ENCODE measurements at places on chromosomes 13 and 19.

DNA sequence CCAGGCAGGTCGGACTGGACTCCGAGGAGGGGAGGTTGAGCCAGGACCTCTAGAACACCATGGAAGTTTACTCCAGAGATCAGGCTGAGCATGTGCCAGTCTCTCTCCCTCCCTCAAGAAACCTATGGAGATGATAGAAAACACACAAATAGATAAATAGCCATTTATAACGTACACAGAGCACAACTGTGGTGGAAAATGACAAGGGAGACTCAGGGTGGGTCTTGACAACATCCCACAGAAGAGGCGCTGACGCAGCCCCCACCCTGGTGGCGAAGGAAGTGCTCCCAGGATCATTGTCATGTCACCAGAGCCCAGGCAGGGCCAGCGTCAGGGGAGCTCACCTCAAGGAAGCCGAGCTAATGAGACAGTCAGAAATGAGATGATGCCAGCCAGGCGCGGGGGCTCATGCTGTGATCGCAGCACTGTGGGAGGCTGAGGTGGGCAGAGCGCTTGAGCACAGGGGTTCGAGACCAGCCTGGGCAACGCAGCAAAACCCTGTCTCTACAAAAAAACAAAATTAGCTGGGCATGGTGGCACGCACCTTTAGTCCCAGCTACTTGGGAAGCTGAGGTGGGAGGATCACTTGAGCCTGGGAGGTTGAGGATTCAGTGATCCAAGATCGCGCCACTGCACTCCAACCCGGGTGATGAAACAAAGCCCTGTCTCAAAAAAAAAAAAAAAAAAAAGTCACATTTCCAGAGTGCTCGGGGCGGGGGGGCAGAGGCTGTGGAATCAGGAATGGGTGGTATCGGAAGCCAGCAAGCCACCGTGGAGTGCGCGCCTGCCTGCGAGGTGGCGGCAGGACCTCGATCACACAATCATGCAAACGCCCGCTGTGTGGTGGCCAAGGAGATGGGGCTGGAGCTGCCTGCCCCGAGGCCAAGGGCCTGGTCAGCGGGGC lies 178.4 kb downstream of the KDM4B start:
- DNase-seq = no peak

GRCh38 chr13:114020750-114021463 lies 47.0 kb upstream of the C13orf46 start:
- DNase-seq = no peak

- no peak for DNase-seq
These were observed 3.5 kb upstream of the FOSB start for GRCh38 chr19:45464274-45464673.

DNA sequence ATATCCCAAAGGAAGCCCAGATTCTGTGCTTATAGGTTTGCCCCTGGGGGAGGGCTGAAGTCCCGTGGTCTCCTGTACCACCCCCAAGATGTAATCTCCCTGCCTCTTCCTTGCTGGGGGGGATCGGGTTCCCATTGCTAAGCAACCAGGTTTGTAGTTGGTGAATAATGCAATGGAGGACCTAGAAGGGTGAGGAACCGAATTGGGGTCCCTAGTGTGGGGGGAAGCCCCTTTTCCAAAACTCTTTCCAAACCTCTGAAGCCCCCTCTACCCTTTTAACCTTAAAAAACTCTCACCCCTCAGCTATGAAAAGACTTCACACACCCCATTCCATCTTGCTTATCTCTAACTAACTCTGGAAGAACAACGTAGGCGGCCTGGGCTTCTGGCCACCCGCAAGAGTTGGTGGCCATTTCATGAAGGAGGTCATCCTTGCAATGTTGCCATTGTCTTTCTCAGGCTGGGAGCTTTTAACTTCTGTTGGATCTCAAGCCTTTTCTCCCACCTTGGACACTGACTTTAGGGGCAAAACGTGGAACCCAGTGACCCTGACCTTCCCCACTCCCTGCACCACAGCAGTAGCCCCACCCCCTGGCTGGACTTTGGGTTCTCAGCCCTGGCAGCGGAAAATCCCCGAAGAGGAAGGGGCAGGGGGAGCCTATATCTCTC lies 661 bp downstream of the PALM3 start:
- DNase-seq = no peak

GRCh38 chr19:13020002-13020414 lies 24.7 kb downstream of the NFIX start:
- DNase-seq = no peak

DNA sequence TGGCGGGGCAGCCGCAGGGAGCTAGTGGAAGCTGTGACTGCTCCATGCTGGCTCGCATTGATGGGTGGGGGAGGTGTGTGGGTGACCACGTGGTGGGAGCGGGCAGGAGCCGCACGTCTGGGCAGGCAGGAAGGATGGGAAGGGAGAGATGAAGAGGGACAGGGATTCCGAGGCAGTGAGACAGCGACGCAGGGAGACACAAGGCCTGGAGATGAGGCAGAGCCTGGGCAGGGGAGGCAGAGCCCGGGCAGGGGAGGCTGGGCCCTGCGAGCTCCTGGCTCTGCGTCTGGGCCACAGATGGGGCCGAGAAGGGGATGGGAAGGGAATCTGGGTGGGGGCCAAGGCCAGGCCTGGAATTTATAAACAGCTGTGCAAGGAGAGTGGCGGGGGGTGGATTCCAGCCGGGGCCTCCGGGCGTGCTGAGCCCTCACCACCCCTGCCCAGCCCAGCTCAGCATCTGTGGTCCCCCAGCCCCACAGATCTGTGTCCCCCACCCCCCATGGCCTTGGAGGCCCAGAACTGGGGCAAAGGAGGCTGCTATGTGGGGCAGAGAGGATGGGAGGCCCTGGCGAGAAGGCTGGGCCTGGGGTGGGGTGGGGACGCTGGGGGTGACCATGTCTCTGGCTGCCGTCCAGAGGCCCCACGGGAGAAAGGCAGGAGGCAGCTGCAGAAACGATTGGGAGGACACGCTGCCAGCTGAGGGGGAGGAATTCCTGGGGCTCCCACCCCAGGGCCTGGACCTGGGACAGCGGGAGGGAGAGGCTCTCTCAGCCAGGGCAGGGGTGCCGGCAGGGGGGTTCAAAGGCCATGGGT lies 6.0 kb downstream of the EHD2 start:
- no peak for DNase-seq

- DNase-seq = no peak
These were observed 823 bp upstream of the ZNF567 start for GRCh38 chr19:36686365-36687213.

DNA sequence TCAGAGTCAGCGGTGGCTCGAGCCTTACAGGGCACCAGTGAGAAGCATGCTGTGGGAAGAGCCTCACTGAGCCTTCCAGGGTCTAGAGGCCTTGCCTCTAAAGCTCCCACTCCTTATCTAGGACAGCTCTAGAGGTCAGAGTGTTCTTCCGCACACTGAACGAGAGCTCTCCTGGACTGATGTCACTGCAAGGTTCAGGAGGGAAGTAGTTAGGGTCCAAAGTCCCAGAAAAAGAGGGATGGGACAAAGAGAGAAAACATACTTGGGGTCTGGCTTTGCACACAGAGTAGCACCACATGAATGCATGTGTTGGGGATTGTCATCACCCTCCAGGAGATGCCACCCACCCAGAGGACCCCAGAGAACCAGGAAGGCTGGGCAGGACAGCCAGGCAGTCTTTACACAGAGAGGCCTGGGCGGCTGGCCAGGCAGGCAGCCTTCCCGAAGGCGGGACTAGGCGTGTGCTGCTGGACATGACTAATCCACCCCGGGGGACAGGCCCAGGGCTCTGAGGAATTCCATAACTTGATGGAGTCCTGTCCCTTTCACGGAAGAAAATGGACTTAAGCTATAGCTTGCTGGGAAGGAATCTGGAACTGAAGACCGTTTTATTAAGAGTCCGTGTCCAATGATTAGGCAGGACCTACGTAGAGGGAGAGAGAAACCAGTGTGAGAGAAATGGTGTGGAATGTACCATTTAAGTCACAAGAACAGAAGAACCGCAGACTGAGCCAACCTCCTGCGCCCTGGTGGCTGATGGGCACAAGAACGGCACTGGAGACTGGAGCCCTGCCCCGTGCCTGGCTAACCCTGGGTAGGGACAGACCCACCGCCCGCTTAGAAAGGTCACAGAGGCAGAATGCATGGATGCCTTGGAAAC lies 16.6 kb upstream of the EPHX3 start:
- DNase-seq = no peak

- DNase-seq = peak; percentile 41
These were observed 13.1 kb downstream of the TJP3 start for GRCh38 chr19:3721131-3721886.

- DNase-seq = no peak
These were observed 1.1 kb upstream of the ZNF444 start for GRCh38 chr19:56139847-56140582.

DNA sequence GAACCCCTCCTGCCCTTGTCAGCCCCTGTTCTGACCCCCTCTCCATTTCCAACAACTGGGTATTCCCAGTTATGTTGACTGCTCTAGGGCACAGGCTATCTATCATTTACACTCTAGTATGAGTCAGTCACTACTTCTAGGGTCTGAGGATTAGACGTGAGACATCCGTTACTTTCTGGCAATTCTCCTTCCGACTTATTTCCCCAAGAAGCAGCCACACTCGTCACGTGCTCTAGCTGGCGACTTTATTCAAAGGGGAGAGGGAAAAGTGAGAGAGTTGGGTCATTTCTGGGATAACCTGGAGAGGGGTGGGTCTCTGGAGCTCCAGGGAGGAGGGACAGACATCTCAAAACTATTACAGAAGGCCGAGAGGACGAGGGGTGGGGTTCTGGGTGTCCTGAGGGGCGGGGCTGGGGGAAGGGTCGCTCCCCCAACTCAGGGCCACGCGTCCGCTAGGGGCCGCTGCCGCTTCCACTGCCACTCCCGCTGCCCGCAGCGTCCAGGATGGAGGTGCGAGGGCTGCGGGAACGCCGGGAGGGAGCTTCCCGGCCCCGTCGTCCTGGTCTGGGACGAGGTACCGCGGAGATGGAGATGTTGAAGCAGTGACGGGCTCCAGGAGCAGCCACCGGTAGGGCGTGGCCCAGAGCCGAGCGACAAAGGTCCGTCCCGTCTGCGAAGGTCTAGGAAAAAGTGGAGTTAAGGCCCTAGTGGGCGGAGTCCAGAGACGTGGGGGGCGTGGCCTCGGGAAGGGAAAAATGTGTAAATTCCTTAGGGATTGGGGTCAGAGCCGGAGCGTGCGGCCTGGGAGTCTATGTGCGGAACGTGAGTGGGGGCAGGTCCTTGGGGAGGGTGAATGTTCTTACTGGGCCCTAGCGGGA lies 8.9 kb downstream of the RTBDN start:
- no peak for DNase-seq

- DNase-seq = no peak
These were observed 640 bp upstream of the EPOR start for GRCh38 chr19:11384778-11385129.

DNA sequence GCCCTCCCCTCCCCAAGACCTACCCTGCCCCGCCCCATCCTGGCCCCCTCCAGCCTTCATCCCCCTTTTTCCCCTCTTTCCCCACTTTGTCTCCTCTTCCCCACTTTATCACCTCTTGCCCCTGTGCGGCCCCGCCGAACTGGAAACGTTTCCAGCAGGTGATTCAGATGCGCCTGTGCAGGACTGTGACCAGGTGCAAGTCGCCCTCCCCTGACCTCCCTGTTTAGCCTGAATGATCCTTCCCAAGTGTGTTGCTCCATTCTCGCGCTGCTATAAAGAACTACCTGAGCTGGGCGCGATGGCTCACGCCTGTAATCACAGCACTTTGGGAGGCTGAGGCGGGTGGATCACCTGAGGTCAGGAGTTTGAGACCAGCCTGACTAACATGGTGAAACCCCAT lies 25.9 kb downstream of the ZNF791 start:
- no peak for DNase-seq

DNA sequence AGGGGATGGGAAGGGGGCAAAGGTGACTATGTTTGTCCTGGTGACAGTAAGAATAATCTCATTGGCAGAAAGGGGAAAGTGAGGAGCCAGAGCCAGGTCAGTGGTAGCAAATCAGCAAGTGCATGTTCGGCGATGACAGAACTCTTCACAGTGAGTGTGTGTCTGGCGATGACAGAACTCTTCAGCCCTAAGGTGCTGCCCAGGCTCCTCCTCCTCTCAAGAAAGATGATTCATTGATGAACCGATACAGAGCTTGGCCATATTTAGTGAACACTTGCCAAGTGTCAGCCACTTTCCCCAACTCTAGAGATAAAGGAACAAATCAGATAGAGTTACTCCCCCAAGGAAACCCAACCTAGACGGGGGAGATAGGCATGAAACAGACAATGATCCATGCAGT lies 199.3 kb upstream of the UBL3 start:
- DNase-seq = no peak

GRCh38 chr13:29474991-29475390 lies 120.5 kb downstream of the SLC7A1 start:
- no peak for DNase-seq

- DNase-seq = no peak
These were observed 62.8 kb upstream of the DIAPH3 start for GRCh38 chr13:60226507-60226906.

GRCh38 chr13:80577926-80578670 lies 237.2 kb upstream of the SPRY2 start:
- DNase-seq = no peak

GRCh38 chr19:48858984-48859710 lies 9.3 kb downstream of the PLEKHA4 start:
- DNase-seq = no peak

GRCh38 chr13:78631077-78631476 lies 27.7 kb upstream of the POU4F1 start:
- DNase-seq = no peak

DNA sequence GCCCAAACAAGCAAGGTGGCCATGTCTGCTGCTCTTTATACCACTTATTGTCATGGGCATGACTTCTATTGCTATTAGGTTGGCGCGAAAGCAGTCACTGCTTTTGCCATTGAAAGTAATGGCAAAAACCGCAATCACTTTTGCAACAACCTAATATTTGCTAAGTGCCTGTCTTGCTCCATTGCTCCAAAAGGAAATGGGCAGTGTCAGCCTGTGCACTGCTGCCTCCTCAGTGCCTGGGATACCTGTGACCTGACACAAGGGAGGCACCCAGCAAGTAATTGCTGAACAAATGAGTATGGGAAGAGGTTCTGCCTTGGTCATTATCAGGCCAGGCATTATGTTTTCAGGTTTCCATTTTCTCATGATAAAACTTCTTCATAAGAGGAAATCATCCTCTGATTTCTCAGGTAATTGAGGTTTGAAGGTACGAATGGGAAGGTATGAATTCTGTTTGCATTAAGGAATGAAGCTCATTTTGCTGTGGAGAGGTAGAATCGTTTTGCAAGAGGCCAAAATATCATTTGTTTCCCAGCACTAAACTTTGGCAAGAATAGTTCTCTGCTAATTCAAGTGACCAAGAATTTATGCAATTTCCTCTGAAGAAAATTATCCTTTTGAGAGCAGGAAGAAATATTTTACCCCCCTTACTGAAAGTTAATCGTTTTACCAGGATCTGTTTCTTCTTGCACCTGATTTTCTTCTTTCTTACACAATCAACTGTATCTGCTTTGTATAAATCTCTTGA lies 128.4 kb upstream of the SPRY2 start:
- no peak for DNase-seq

- no peak for DNase-seq
These were observed 19.2 kb downstream of the NAXD start for GRCh38 chr13:110634558-110634957.

Measured in NCI-H2081 treated with DMSO at 0.1 percent for 48 hours (cell line).